AG08396 (cell line): ENCODE measurements at places on chromosomes 1 and 21.

DNA sequence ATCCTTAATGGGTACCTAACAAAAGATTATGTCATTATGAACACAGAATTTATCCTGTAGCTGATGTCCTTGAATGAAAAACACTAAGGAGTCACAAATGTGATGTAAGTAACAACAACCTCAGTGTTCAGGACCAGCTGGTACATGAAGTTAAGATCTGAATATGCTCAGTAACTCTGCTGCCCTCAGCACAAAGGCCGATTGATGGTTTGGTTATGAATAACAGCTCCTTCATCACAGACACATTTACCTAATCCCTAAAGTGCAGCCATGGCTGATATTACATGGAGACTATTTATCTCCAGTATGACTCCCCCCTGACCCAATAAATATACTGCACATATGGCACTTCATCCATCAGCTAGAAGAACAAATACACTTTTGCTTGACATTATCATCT, 75.2 kb downstream of the PLPPR5 start:
- DNase-seq = no peak

- DNase-seq = no peak
These were observed 55.4 kb upstream of the CAMK1G start for GRCh38 chr1:209527993-209528717.

DNA sequence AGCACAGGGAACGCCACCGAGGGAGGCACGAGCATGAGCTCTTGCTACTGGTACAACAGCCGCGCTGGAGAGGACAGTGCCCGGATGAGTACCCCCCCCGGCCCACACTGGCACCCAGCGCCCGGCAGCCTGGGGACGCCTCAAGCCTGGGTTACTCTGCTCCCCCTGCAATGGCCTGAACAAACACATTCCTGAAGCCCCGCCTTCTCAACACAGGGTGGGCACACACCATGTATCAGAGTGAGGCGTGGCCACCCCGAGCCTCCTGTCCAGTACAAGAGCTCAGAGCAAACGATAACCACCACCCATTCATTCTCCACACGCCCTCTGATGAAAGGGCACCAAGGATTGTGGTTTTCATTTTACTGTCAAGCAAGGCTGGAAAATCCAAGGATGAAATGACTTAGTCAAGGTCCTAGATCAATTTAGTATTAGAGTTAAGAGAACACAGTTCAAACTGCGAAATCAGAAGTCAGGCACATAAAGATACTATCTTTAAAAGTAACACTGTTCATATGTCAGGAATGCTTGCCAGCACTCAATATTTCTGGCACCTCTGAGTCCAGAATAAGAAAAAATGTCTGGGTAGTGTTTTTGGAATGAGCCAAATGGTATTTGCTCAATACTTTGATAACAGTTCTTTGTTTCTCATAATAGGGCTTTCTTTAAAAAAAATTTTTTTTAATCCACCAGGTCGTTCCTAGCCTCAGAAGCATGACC, 22.0 kb downstream of the UBE2G2 start:
- DNase-seq = no peak

- DNase-seq = peak; percentile 12
These were observed 4.4 kb upstream of the GBP4 start for GRCh38 chr1:89203166-89203565.

- DNase-seq = no peak
These were observed 41.2 kb downstream of the LMO4 start for GRCh38 chr1:87369736-87370478.

DNA sequence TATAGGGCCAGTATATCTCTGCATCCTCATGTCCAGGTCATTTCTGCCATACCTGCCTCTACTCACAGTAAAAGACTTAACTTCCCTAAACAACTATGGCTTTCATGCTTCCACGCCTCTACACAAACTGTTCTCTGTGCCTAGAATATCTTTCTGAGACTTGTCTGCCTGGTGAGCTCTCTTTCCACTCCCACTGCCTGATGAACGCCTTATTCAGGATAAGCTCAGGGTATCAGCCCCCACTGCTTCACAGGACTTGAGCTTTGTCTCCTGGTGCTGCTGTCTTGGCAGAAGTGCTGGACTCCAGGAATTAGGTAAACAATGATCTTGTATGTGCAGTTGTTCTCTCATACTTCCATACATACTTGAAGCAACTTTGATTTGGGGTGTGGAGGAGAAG, 4.8 kb upstream of the DDX20 start:
- no peak for DNase-seq

- no peak for DNase-seq
These were observed 121.7 kb downstream of the SLC30A10 start for GRCh38 chr1:219806642-219807041.

DNA sequence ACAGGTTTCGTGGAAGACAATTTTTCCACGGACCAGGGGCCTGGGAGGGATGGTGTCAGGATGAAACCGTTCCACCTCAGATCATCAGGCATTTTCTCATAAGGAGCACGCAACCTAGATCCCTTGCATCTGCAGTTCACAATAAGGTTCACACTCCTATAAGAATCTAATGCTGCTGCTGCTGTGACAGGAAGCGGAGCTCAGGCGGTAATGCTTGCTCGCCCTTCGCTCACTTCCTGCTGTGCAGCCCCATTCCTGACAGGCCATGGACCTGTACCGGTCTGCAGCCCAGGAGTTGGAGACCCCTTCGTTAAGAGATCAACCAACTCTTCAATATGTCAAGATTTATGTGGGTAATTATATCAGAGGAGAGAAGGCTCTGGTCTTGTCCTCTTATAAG, 3.3 kb upstream of the DHX9 start:
- DNase-seq = no peak

DNA sequence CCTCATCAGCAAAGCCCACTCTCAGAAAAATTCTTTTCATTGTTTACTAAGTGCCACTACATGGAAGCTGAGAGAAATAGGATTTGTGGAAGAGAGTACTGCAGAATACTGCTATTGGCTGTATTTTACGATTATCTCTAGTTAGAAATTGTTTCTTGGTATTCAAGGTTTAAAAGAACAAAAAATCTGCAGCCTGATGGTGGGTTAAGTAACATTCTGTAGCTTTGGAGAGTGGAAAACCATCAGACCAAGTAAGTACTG, 27.3 kb downstream of the PTTG1IP start:
- no peak for DNase-seq

- DNase-seq = no peak
These were observed 2.7 kb upstream of the CDC42BPA start for GRCh38 chr1:227321035-227321434.

DNA sequence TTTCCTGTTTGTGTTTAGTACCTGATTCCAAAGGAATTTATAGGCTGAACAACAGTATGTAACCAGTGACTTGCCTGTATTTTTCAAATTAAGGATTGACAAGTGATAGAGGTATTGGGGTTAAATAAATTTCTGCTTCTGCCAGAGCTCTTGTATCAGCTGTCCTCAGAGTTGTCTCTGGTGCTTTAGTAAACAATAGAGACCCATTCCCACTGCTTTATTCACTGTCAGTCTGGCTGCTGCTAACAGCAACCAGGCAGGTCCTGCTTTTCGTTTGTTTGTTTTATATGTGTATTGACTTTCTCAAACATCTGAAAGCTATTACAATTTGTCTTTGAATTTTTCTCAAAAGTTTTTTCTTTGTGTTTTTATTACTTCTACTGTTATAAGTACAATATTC, 76.1 kb downstream of the OLFM3 start:
- no peak for DNase-seq

DNA sequence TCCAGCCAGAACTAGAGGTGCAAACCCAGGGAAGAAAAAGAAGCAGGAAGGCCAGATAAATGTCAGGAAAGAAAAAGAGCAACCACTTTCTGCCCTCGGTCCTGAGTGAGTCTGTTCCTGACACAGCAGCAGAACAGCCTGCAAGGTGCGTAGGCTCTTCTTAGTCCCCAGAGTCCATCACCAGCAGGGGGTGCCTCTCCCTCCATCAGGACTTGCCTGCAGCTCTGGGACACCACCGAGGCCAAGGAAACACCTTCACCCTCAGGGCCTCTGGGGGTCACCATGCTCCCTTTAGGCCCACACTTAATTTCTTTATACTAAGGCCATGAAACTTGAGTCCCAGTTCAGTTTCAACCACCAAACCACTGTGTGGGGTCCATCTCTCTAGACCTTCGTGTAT, 43.7 kb upstream of the NFASC start:
- DNase-seq = peak; percentile 29

DNA sequence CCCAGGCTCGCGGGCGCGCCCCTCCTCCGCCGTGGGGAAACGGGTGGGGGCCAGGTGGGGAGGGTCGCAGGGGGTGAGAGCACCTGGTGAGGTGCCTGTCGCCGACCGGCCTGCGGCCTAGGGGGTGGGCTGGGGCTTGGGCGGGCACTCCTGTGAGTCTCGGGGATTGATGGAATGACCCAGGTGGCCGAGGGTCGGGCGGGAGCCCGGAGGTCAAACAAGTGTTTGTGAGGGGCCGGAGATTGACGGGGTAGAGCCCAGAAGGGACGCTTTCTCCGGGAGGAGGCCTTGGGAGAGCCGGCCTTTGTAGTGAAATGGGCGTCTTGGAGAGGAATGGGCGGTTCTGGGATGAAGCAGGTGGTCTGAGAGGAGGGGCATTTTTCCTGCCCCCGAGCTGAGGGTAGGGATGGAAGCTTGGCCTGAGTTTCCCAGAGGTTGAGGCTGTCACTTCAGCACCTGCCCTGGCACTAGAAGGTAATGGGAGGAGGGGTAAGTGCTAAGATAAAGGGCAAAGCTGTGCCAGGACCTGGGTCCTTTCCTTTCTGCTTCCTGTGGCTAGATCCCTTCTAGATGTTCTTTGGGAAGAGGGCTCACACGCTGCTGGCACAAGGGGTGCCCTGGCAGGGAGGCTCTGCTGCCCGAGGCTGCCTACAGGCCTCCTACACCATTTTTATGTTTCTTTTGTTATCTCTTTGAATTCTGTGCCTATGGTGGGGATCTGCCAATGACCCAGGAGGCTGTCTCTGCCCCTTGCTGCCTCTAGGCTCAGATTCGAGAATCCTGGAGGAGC, 56.1 kb downstream of the NDUFS5 start:
- no peak for DNase-seq

- no peak for DNase-seq
These were observed 13.6 kb upstream of the FMO4 start for GRCh38 chr1:171300401-171300800.

- no peak for DNase-seq
These were observed 18.3 kb upstream of the HDAC1 start for GRCh38 chr1:32273391-32274208.

DNA sequence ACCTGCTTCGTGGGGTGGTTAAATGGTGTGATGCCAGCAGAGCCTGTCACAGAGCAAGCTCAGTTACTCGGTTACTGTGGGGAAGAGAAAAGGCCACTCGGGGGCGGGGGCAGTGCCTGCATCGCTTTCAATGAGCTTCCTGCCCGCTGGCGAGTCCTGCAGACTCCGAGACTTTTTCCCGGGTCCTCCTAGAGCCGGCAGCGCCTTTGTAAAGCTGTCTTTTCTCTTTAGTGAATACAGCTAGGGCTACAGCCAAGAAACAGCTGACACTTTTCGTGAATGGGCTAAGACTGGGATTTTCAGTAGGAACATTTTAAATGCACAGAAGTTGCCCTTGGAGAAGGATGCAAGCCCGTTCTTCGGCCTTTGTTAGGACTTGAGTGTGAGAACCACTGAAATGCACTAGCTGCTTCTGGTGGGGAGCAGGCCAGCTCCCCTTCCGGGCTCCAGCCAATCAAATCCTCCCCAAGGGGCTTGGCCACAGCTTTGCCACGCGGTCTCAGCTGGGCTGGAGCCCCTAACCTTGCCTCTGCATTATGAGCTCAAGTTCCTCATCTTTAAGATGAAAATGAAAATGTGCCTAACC, 23.4 kb upstream of the EFHD2 start:
- peak; percentile 47 for DNase-seq

- no peak for DNase-seq
These were observed 533.3 kb downstream of the OMA1 start for GRCh38 chr1:58013237-58013636.

DNA sequence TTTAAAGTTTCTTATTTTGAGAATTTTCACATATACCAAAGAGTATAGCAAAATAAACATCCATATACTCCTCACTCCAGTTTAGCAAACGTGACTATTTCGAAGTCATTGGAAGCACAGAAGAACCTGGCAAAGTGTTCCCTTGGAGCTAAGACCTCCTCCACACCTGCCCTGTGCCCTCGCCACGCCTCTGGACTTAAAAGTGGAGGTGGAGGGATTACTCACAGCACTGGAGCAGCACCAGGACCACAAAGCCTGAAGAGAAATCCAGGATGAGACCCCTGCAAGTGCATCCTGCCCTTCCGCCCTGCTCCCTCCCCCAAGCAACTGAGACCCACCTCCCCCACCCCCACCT, 436 bp downstream of the CHI3L1 start:
- DNase-seq = no peak
